ENCODE measurements at places on chromosomes 5 and 9.

GRCh38 chr9:108078811-108079210 lies 589.2 kb upstream of the KLF4 start:
- DNase-seq, result no peak

DNA sequence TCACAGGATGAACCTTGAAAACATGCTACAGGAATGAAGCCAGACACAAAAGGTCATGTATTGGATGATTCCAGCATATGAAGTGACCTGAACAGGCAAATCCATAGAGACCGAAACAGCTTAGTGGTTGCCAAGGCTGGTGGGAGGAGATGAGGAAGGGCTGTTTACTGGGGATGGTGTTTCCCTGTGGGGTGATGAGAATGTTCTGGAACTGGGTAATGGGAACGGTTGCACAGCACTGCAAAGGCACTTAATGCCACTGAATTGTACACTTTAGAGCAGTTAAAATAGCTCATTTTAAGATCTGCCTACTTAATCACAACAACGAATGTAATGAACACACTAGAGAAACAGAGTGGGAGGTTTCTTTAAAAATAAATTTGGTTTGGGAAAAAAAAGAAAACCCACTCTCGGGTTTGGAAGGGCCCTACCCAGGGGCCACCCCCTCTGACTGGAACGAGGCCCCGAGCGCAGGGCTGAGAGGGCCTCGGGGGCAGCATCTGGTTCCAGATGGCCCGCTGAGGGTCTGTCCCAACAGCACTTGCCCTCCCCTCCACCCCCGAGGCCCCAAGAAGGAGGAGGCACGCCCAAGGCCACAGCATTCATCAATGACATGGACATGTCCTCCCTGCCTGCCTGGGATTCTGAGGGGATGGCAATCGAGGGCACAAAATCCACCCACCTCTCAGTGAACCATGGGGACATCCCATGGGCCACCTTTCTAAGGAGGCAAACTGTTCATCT lies 31.7 kb downstream of the SARDH start:
- DNase-seq, result peak; percentile 26

GRCh38 chr5:39464088-39464487 lies 39.3 kb upstream of the DAB2 start:
- no peak for DNase-seq

DNA sequence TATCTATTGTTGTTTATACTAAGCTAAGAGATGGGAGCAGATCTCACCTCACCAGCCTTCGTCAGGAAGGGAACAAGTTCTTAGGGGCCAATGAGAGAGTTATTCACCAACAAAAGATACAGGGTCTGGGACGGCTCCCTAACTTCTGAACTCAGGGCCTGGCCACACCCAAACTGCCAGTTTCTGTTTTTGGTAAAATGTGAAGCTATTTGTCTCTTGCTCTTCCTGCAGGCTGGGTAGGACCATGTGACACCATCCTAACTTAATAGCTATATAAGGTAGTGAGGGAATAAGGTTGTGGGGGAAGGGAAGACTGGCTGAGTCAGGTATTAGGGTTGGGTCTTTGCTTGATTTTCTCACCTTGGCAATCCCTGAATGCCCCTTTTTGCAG lies 480.5 kb downstream of the KDM4C start:
- DNase-seq, result no peak

DNA sequence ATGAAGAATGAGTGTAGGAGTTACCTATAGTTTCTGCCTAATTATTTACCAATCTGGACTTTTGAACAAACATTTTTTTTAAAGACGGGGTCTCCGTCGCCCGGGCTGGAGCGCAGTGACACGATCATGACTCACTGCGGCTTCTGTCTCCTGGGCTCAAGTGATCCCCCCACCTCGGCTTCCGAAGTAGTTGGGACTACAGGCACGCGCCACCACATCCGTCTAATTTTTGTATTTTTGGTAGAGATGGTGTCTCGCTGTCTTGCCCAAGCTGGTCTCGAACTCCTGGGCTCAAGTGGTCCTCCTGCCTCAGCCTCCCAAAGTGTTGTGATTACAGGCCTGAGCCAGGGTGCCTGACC lies 1.5 kb downstream of the CTNNA1 start:
- DNase-seq, result no peak

Data from glutamatergic neuron (in vitro differentiated cells).